Activated CD4-positive, alpha-beta memory T cell treated with anti-CD3 and anti-CD28 coated beads, Interleukin-2, amount 10 ng/mL, durations not matched to agents 7 days and 5 days (primary cell): ENCODE measurements at places on chromosomes 1 and 21. TPM values are rescaled to one million over a fixed set of nuclear protein-coding genes. Genes with fewer than 3 reads are reported as not detected.

The LCE2A gene
- not detected for total RNA-seq

The PDE4B gene
- 46.8 TPM for total RNA-seq

The KIRREL1 gene
- not detected for total RNA-seq

The SPRR5 gene
- not detected for total RNA-seq

The FABP3 gene
- total RNA-seq, result not detected

The PDXK gene
- total RNA-seq, result 94.1 TPM

The ATP1A4 gene
- 0.33 TPM for total RNA-seq

The DRAXIN gene
- total RNA-seq, result 0.60 TPM

The JAK1 gene
- total RNA-seq, result 204 TPM
